ENCODE measurements at places on chromosomes 1 and 21.

DNA sequence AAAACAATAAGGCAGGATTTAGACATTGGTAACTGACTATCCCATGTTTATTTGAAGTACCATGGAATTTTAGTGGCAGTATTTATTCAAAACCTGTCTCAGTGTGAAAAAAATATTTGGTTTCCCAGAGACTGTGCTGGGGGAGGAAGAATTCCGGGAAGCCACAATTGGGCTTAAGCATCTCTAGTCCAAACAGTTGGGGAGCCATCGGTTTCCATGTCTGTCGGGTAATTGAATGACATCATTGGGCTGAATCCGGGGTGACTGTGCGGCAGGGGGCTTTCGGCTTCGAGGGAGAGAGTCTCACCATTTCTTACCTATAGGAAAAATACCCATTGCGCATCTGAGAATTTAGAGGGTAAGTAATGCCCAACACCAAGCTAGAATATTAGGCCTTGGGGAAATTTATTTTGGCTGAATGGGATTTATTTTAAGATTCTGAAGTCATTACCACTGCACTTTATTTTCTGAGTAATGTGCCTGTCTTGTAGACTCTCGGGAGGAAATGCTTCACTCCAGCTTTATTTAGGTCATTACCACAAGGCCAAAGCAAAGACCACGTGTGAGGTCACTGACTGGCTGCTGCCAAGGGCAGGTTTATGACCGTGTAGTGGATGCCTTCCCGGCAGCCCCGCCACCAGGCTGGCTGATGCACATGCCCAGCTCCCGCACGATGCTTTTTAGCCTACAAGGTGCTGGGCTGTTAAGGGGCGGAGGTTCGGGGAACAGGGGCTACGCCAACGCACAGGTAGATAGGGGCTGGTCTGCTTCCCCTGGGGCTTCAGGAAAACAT is 23.1 kb upstream of the UMODL1 start:
- DNase-seq, result no peak

DNA sequence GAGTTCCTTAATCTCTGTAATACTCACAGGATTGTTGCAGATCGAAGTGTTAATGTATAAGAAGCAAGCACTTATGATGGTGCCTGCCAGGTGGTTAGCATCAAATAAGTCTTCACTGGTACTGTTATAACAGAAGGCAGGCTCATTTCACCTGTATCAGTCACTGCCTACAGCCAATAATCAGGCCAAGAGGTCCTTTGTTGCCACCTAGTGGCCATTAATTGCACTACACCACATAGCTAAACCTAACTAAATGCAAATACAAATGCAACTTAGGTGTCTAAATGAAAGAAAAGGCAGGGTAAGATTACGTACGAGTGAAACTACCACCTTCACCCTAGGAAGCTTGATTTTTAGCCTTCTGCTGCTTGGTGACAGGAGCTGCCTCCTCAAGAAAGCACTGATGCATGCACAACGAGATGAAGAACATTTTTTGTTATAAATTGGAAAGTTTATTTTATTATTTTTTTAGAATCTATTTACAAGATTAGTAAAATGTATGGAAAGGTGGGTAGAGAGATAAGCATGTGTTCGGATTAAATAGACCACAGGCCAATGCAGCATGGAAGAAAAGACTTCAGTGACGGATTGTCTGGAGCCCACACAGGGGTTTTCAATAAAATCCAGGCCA is 334.8 kb upstream of the CAMK1G start:
- peak; percentile 21 for DNase-seq

DNA sequence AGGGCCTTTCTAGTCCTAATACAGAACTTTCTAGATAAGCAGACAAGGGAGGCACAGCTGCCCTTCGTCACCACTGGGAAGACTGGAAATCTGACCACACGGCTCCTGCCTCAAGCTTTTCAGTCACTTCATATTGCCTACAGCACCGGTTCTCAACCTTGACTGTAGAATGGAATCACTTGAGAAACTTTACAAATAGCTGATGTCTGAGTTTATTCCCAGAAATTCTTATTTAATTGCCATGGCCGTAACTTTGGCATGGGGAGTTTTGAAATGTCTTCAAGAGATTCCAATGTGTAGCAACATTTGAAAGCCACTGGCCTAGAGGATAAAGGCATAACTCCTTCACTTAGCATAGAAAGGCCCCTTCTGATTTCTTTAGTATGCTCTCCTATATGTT is 42.4 kb upstream of the STMN1 start:
- DNase-seq, result no peak

DNA sequence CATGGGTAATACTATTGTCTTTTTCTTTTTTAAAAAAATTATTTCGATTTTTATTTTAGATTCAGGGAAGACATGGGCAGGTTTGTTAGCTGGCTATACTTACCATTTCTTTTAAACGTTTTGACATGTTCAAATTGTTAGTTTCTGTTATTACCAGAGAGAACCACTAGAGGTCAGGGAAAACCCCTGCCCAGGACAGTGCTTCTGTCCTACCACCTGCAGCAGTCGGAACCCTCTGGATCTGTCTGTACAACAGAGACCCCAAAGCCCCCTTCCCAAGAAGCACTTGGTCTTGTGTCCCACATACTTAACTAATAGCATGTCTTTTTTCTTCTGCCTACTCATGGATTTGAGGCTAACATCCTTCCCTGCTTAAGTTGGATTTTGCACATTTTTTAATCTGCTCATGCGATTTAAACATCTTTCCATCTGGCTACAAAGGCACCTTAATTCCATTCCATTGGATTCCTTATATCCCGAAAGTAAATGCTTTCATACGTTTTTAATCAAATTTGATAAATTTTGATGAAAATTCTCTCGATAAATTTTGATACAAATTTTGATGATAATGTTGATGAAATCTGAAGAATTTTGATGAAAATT is 10.0 kb upstream of the C1orf115 start:
- no peak for DNase-seq

DNA sequence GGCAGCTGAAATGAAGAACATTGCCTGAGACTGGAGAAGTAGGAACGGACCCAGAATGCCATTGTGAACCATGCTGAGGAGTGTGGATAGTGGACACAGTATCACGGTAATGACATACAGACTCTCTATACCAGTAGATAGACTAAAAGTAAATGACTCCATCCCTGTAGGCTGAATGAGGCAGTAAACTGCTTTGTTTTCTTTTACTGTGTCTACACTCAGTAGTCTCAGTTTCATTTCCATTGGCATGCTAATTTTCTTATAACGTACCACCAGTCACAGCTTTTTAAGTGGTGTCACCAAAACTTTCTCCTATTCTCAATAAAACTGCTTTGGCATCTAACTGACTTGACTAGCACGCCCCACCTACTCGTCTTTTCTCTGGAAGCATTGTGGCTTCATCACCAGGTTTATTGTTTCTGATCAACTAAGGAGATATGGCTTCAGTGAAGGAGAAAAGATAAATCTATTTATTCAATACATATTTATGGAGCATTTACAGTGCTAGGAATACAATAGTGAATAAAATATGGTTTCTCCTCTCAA is 8.4 kb upstream of the ZNF697 start:
- DNase-seq, result no peak

GRCh38 chr21:45948576-45949141 is 32.9 kb upstream of the COL6A1 start:
- DNase-seq, result no peak

Data from fibroblast of skin of left biceps (primary cell).